ENCODE measurements at places on chromosomes 11 and 22.
A peak's percentile ranks its signal among the peaks of the same experiment; 100 is the strongest.

DNA sequence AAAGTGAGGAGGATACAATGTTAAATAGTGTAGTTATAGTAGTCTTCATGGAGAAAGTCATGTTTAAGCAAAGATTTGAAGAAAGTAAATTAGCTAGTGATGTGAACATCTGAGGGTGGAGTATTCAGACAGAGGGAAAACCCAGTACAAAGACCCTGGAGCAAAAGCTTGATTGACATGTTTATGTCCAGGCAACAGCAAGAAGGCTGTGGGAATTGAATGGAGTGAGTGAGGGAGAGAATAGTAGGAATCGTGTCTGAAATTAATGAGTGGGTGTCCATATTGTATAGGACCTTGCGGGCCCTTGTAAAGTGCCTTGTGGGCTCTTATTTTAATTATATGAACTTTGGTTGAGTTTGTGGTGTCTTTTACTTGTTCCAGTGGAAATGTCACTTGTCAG, 424.1 kb upstream of the KIRREL3 start:
- DNase-seq = no peak

GRCh38 chr11:12223771-12224536, 113.6 kb downstream of the MICAL2 start:
- DNase-seq = no peak

- DNase-seq = no peak
Measured at GRCh38 chr11:26143566-26144290, 188.2 kb upstream of the ANO3 start.

DNA sequence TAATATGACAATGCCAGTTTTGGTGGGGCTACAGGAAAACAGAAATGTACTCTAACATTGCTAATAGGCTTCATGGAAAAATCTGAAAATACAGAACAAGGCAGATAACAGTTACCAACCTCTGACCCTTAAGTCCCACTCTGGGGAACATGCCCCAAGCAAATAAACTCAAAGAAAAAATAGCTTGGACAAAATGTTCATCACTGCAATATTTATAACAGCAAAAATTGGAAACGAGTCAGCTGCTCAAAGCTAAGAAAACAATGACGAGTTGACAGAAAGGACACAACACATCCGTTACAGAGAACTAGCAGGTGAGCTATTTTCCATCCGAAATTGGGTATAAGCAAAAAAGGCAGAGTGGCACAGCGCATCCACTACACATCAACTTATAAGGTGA, 70.5 kb downstream of the PACSIN2 start:
- DNase-seq = no peak

DNA sequence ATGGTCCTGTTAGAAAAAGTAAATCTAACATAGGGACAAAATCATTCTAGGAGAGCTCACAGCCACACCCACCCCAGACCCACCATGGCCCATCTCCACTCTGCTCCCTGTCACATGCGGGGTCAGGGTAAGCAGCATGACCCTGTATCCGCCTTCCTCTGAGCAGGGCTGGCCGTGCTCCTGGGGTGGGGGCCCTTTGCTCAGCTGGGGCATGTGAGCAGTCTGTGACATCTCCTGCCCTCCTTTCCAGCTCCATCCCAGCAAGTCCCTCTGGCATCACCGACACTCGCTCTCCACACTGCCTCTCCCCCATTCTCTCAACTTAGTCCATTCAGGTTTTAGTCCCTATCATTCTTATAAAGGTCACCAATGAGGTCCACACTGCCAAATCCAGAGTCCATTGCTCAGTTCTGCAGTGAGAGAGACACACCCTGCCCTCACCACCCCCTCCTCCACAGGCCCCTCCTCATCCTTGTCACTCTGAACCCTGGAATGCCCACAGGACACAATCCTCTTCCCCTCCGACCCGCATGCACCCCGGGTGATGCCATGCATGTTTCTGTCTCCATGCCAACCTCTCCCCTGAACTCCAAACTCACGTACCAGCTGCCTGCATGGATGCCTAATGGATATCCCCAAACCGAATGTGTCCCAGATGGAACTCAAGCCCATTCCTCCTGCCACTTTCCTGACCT, 65.1 kb upstream of the PITPNB start:
- no peak for DNase-seq

GRCh38 chr11:84958295-84958694, 668.8 kb downstream of the DLG2 start:
- no peak for DNase-seq

DNA sequence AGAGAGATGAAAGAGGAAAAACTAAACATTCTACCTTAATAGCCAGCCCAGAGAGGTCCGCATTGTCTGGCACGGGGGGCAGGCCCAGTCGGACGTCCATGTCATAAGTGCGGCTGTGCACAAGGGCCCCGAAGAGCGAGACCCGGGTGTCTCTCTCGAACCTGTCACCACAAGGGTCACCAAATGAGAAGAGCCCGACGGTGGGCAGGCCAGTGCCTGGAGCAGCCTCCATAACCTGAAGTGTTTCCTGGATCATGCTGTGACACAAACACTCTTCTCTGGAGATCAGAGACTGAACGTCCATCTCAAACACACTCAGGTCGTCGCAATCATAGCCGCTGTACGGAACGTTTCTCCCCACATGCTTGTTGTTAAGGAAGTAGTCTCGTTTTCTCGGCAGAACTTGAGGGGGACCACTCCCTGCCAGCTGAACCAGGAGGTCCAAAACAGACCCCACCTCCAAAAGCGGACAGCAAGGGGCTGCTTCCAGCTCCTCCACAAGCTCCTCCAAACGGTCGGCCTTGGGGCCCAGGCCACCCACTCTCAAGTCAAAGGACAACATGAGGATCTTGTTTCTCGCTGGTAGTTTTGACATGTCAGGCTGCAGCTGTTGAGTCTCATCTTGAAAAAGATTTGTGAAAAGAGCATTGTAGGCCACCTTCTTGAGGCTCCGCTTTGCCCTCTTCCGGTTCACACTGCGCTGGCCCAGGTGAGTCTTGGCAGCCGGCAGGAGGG, 971 bp downstream of the TUBGCP6 start:
- no peak for DNase-seq

- DNase-seq = peak; percentile 77
Measured at GRCh38 chr11:133545199-133545803, 13.0 kb upstream of the OPCML start.

GRCh38 chr11:72951193-72951592, 137.0 kb downstream of the ATG16L2 start:
- no peak for DNase-seq

GRCh38 chr22:35782504-35782903, 64.8 kb downstream of the APOL5 start:
- DNase-seq = no peak

DNA sequence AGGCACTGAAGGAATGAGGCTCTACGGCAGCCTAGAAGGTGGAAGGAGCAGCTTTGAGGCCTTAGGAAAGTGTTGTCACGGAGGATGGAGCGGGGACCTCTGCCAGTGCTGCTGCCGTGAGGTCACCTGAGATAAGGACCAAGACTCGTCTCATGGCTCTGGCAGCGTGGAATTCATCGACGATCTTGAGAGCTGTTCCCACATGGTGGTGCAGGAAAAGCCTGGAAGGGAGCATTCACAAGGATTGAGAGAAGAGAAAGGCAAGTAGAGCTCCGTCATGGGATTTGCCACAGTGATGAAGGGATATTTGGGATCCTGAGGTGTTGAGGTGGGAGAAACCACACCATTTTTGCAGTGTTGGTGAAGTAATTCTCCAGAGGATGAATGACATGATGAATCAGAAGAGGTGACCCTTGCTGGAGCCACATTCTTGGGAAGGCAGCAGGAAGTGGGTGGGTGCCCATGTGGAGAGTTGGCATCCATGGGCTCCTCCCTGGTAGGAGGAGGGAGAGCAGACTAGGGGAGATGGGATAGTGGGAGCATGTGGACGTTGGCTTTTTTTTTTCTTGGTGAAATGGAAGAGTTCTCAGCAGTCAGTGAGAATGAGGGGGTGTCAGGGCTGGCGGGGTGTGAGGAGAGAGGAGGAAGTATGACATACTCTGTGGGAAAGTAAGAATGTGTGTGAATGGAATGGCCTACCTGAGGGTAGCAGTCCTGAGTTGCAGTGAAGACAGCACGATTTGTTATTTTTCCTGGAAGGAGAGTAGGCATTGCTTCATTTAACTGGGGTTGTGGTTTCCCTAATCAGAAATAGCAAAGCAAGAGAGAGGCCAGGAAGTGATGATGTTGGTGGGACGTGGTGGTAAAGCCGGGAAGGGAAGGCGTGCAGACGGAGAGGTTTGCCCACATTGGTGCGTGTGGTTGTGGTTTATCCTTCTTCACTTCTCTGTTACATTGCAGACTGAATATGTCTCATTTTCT, 11.1 kb downstream of the PPP6R3 start:
- peak; percentile 13 for DNase-seq

DNA sequence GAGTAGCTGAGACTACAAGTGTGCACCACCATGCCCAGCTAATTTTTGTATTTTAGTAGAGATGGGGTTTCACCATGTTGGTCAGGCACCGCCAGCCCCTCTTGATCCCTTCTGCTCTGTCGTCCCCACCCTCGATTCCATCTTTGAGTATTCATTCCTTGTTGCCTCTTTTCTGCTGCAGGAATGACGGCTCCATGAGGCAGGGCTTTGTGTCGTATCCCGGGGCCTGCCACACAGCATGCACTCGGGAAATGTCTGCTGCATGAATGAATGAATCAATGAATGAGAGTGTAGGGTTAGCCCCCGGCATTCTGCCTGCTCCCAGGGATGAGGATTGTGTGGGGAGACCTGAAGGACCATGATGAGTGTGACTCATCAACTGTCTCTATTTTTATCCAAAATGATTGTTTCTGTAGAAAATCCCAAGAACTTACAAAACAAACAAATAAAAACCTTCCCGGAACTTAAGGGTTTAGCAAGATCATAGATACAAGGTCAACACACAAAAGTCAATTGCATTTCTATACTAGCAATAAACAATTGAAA, 54.6 kb upstream of the SLC22A12 start:
- peak; percentile 31 for DNase-seq

GRCh38 chr11:119691020-119691666, 37.9 kb downstream of the NECTIN1 start:
- no peak for DNase-seq

DNA sequence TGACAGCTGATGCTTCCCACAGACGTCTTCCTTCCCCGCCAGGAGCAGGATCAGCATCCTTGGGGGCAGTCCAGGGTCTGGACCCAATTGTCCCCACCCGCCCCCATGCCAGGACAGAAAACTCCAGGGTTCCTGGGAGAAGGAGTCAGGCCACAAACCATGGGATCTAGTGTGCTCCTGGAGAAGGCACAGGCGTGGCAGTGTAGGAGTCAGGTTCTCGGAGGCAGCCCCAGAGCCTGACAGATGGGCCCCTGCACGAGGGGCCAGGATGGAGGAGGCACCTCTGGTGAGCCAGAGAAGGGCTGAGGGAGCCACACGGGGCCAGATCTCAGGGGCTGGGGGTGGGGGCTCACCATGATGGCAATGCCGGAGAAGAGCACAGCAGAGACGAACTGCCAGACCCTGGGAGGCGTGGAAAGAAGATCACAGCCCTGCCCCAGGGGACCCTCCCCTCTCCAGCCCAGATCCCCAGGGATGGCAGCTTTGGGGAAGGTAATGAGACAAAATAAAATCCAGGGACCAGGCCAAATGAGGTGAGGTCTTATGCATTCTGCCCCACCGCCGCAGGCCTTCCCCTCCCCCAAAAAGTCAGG, 13.6 kb downstream of the TP53I11 start:
- peak; percentile 67 for DNase-seq

GRCh38 chr22:37254867-37255233, 10.8 kb upstream of the RAC2 start:
- DNase-seq = no peak

DNA sequence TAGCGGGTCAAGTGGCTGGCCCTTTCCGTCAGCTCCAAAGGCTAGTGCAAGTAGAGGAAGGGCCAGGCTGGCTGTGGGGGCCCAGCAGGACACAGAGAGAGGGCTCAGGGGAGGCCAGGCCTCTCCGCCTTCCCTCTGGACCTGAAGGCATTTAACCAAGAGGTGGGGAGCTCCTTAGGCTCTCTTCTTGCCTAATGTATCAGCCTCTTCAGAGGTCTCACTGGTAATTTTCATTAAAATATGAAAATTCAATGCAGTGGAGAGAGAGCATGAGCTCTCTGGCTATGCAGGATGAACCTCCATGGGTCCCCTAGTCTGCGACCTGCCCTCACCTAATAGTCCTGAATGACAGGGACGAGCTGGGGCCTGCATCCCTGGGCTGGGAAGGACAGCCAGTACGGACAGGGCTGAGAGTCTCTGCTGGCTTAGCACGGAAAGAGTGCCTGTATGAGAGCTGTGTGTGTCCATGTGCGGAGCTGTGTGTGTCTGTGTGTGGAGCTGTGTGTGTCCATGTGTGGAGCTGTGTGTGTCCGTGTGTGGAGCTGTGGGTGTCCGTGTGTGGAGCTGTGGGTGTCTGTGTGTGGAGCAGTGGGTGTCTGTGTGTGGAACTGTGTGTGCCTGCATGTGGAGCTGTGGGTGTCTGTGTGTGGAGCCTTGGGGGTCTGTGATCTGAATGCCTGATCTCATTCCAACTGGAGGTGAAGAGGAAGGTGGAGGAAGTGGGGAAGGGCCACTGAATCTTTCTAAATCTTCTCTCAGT, 2.4 kb downstream of the ALX4 start:
- DNase-seq = peak; percentile 50

GRCh38 chr11:102010776-102011494, 36.3 kb upstream of the CFAP300 start:
- DNase-seq = peak; percentile 78

- DNase-seq = no peak
Measured at GRCh38 chr22:46115755-46116490, 34.4 kb upstream of the PPARA start.

DNA sequence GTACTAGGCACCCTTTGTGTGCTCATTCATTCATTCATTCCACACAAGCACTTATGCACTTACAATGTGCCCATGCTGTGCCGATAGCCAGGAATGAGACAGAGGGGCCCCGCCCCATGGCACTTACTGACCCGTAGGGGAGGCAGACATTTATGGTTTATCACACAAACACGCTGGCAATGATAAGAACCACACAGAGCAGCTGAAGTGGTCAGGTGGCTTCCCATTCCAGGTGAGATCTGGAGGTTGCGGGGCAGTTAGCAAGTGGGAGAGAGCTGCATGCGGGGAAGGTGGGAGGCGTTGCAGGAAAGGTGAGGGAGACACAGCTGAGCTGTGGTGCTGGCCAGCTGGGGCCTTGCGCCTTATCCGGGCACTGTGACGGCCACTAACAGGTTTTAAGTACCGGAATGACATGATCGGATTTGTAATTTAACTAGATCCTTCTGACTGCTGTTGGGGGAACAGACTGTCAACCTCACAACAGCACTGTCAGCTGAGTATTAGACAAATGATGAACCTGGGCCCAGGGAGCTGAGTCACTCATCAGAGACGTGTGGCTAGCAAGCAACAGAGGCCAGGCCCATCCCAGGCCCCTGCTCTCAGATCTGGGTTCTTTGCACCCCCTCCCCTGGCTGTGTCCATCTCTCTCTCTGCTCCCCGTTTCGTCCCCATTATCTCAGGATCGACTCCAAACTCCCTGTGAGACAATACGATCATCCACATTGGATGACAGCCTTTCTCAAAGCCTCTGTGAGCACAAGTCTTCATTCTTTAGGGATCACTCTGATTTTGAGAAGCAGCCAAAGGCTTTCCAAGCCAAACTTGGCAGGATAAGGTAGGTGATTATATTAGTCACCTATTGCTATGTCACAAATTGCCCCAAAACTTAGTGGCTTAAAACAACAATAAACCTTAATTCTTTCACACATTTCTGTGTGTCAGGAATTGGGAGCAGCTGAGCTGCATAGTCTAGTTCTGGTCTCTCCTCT, 28.4 kb downstream of the RASD2 start:
- no peak for DNase-seq

GRCh38 chr11:96013461-96014213, 89.7 kb upstream of the MTMR2 start:
- DNase-seq = no peak

GRCh38 chr22:20494978-20495860, at the start of gene KLHL22:
TSS of gene KLHL22 (minus strand) at chr22:20495795. CDS start at chr22:20489211, 6,584 bp downstream.
- peak; percentile 87 for DNase-seq

- no peak for DNase-seq
Measured at GRCh38 chr11:83819931-83820549, 533.9 kb upstream of the CCDC90B start.
